Lung microvascular endothelial cell (primary cell): ENCODE measurements at places on chromosomes 5 and 9. TPM values are rescaled to one million over a fixed set of nuclear protein-coding genes. Genes with fewer than 3 reads are reported as not detected.

Gene EMB
- total RNA-seq = under 0.01 TPM in 2 replicates

Gene IL5
- not detected in 2 replicates for total RNA-seq

Gene SPINK6
- not detected in 2 replicates for total RNA-seq

Gene ZFYVE16
- 21.6 and 33.5 TPM in 2 replicates for total RNA-seq

Gene OBP2B
- total RNA-seq = not detected in 2 replicates

Gene CAVIN4
- total RNA-seq = 1.8 and 2.0 TPM in 2 replicates

Gene CCDC107
- 10.9 and 16.9 TPM in 2 replicates for total RNA-seq

Gene PCDHGB2
- 1.3 and 1.4 TPM in 2 replicates for total RNA-seq
